ENCODE measurements at places on chromosomes 1 and 21. TPM values are rescaled to one million over a fixed set of nuclear protein-coding genes. Genes with fewer than 3 reads are reported as not detected.

The CNR2 gene
- not detected for total RNA-seq

The CSF3R gene
- total RNA-seq = not detected

The MRPS21 gene
- 52.0 TPM for total RNA-seq

The GNAT2 gene
- not detected for total RNA-seq

The MXRA8 gene
- total RNA-seq = 172 TPM

The KRTAP12-2 gene
- not detected for total RNA-seq

The RXRG gene
- total RNA-seq = not detected

The HOOK1 gene
- not detected for total RNA-seq

The SMIM12 gene
- 26.8 TPM for total RNA-seq

Measured in smooth muscle cell of the umbilical artery (primary cell).